Liver (tissue), 10 donors: ENCODE measurements at places on chromosomes 2 and 18. TPM values are rescaled to one million over a fixed set of nuclear protein-coding genes. Genes with fewer than 3 reads are reported as not detected.

GRCh38 chr2:40395169-40396073 lies 56.5 kb downstream of the SLC8A1 start:
- H3K4me3 ChIP-seq = no peak overlapping the region
- DNase-seq = no peak
- no peaks in the 10 kb centered on the region for H3K27me3 ChIP-seq
- H3K4me1 ChIP-seq = no peaks in the 10 kb centered on the region

GRCh38 chr2:85449214-85449588 lies 30.7 kb downstream of the SH2D6 start:
- no peak overlapping the region for H3K27ac ChIP-seq
- no peak for DNase-seq
- peaks cover 4% of the 10 kb centered on the region for H3K4me1 ChIP-seq
- H3K4me3 ChIP-seq = no peak overlapping the region
- H3K27me3 ChIP-seq = no peaks in the 10 kb centered on the region

Gene HJURP
- 32.9 TPM for total RNA-seq

Gene SERPINB4
- total RNA-seq = not detected

Gene SCN2A
- total RNA-seq = 0.33 TPM

DNA sequence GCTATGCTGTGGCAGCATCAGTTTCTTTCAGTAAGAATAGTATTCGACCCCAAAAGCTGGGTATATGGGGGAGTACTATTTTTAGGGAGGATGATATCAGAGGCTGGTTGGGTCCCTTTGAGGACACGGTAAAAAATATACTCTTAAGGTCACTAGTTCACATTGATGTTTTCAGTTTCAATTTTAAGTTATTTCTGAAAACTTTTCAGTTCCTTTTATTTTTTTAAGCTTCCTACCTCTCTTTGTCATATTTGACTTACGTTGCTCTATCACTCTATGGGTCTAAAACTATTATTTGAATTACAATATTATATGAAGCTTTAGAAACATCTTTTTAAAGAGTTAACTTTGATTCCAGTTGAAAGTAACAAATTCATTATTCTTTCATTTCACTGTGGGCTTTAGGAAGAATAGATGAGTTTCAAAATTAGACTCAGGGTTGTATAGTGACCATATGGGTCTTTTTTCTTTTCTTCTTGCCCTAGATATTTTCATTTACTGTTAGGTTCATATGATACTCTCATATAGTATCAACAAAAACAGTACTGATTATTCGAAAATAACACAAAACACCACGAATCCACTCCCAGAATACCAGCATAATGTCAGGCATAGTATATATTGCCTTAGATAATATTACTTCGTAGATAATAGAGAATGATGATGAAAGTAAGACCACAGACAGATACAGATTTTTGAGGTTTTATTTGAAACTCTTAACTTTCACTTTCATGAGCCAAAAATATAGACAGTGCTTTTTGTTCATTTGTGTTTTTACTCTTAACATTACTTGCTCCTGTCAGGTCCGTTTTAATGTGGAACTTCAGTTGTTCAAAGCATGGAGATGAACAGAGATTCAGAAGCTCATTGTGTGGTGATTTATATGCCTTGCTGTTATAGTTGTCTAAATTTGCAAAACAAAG lies 9.8 kb downstream of the RMDN2 start:
- no peak overlapping the region for H3K4me3 ChIP-seq
- no peaks in the 10 kb centered on the region for H3K36me3 ChIP-seq
- DNase-seq = no peak
- H3K27ac ChIP-seq = no peak overlapping the region

- peaks cover 26% of the 10 kb centered on the region for H3K4me1 ChIP-seq
- peaks cover 2% of the 10 kb centered on the region for H3K36me3 ChIP-seq
- H3K27ac ChIP-seq = no peak overlapping the region
- no peak for DNase-seq
Measured at GRCh38 chr2:233990261-233990798, 60.2 kb upstream of the SPP2 start.

DNA sequence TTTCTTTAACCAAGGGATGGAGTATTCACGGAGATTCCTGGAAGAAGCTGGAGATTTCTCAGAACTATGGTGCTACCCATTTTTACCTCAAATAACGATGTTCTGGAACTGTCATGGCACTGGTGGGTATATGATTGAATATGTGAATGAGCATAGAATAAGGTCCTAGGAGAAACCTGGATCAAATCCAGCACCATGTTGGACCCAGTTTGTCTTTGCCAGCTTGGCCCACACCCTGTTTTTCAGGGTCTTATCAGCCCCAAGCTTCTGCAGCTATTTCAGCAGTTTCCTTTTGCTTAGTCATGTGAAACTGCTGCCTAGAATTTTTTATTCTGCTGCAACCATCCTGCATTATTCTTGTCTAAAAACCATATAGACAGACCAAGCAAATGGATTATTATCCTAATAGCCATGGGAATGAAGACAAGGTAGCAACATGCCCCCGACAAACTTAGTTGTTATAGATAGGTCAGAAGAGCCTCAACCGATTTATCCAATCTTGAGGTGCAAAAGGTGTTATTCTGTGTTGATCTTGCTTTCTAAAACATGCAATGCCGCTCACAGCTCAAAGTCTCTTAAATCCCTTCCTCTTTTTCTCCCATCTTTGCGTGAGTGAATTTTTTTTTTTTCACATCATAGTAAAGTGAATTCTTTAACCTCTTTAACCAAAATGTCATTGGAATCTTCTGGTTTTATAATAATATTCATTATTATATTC lies 133.6 kb downstream of the PRPF40A start:
- no peak overlapping the region for H3K27ac ChIP-seq
- H3K4me1 ChIP-seq = no peaks in the 10 kb centered on the region
- no peaks in the 10 kb centered on the region for H3K36me3 ChIP-seq
- no peaks in the 10 kb centered on the region for H3K27me3 ChIP-seq
- no peak overlapping the region for H3K4me3 ChIP-seq

- no peak for DNase-seq
- H3K4me3 ChIP-seq = no peak overlapping the region
- no peaks in the 10 kb centered on the region for H3K36me3 ChIP-seq
- no peaks in the 10 kb centered on the region for H3K27me3 ChIP-seq
- H3K27ac ChIP-seq = no peak overlapping the region
- H3K4me1 ChIP-seq = peaks cover 5% of the 10 kb centered on the region
Measured at GRCh38 chr2:119749477-119750012, 10.2 kb upstream of the PTPN4 start.

- no peaks in the 10 kb centered on the region for H3K27me3 ChIP-seq
- H3K4me3 ChIP-seq = no peak overlapping the region
- no peak overlapping the region for H3K27ac ChIP-seq
- H3K36me3 ChIP-seq = no peaks in the 10 kb centered on the region
- DNase-seq = no peak
Measured at GRCh38 chr2:233124421-233125080, 64.4 kb downstream of the INPP5D start.

- no peak for DNase-seq
- H3K36me3 ChIP-seq = no peaks in the 10 kb centered on the region
- H3K4me1 ChIP-seq = no peaks in the 10 kb centered on the region
- no peak overlapping the region for H3K27ac ChIP-seq
Measured at GRCh38 chr18:36516726-36517125, 219.2 kb downstream of the FHOD3 start.

Gene DQX1
- total RNA-seq = 0.08 TPM

GRCh38 chr18:67467188-67467587 lies 49.3 kb downstream of the DSEL start:
- no peak for DNase-seq
- no peak overlapping the region for H3K4me3 ChIP-seq
- no peaks in the 10 kb centered on the region for H3K27me3 ChIP-seq
- no peak overlapping the region for H3K27ac ChIP-seq

Gene IL1F10
- not detected for total RNA-seq

DNA sequence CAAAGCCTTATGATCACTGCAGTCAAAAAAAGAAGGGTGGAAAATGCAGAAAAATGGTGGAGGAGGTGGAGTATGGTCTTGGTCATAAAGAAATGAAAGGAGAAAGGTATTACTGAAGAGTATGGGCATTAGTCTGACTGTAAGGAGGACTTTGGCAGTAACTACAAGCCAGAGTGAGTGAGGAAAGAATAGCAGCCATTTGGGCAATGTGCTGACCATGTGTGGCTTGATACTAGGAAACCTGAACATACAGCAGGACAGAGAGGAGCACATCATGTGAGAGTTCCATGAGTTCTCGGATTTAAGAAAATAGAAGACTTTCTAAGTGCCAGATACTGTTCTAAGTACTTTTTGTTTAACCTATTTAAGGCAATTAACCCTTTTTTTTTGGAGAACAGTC lies 8.5 kb downstream of the DTNA start:
- H3K4me1 ChIP-seq = no peaks in the 10 kb centered on the region
- H3K36me3 ChIP-seq = no peaks in the 10 kb centered on the region
- H3K27me3 ChIP-seq = no peaks in the 10 kb centered on the region

DNA sequence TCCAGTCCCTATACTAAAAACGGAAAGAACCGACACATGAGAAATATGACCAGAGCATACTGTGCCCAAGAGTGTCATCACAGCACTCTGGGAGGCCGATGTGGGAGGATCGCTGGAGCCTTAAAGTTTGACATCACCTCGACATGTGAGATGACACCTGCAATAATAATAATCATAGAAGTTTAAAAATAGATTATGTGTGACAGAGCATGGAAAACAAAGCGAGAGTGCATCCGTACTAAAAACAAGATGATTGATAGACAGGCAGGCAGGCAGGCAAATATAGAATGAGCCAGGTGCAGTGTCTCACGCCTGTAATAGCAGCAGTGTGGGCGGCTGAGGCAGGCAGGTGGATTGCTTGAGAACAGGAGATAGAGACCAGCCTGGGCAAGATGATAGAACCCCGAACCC lies 114.8 kb upstream of the ANKRD30BL start:
- H3K36me3 ChIP-seq = no peaks in the 10 kb centered on the region
- H3K4me3 ChIP-seq = no peak overlapping the region
- no peak overlapping the region for H3K27ac ChIP-seq

GRCh38 chr18:59540346-59540745 lies 156.9 kb downstream of the CCBE1 start:
- no peaks in the 10 kb centered on the region for H3K4me1 ChIP-seq
- no peak for DNase-seq
- H3K36me3 ChIP-seq = no peaks in the 10 kb centered on the region
- H3K27ac ChIP-seq = no peak overlapping the region
- no peaks in the 10 kb centered on the region for H3K27me3 ChIP-seq
- H3K4me3 ChIP-seq = no peak overlapping the region

- no peaks in the 10 kb centered on the region for H3K36me3 ChIP-seq
- H3K27ac ChIP-seq = no peak overlapping the region
- H3K4me3 ChIP-seq = no peak overlapping the region
- H3K27me3 ChIP-seq = no peaks in the 10 kb centered on the region
Measured at GRCh38 chr2:219459460-219460311, 25.0 kb downstream of the SPEG start.

Gene MDH1B
- total RNA-seq = 0.33 TPM

DNA sequence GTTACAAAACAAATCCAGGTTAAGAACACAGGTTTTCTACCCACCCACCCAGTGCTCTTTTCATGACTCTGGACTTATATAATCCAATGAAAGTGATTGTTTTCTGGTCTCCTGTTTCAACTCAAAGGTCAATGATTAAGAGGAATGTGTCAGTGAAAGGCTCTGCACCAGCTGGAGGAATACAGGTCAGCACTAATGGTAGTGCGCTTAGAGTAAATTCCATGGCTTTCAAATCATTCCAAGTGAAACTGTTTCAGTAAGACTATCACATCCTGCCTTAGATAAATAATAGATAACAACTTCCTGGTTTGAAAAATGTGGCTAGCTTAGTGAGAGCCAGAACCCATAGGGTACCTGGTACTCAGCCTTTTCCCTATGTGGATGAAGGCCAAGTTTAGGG lies 47.8 kb downstream of the SLC9A4 start:
- no peaks in the 10 kb centered on the region for H3K36me3 ChIP-seq
- H3K27ac ChIP-seq = no peak overlapping the region
- no peaks in the 10 kb centered on the region for H3K4me1 ChIP-seq
- H3K27me3 ChIP-seq = no peaks in the 10 kb centered on the region
